ENCODE measurements at places on chromosomes 3 and 15.

- DNase-seq, result no peak
Observed at GRCh38 chr3:114632757-114633424, 339.1 kb downstream of the TIGIT start.

- DNase-seq, result no peak
Observed at GRCh38 chr15:99409097-99409473, 156.7 kb upstream of the MEF2A start.

GRCh38 chr15:83290236-83290635, 5.8 kb upstream of the BNC1 start:
- no peak for DNase-seq

DNA sequence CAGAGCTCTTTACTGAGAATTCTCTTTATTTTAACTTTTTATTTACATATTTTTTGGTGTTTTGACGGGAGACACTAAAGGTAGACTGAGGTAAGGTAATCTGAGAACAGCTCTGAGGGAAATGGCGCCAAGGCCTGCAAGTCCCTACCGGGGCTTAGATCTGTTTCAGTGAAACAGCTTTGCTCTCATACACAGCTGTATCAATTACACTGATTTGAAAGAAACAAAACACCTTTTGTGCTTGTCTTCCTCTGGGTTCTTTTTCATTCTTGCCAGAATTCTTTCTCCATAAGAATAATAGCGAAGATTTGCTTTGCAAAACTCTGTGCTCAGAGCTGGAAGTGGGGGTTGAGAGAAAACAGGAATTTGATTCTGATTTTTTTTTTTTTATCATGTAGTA, 79.5 kb upstream of the PEX5L start:
- no peak for DNase-seq

DNA sequence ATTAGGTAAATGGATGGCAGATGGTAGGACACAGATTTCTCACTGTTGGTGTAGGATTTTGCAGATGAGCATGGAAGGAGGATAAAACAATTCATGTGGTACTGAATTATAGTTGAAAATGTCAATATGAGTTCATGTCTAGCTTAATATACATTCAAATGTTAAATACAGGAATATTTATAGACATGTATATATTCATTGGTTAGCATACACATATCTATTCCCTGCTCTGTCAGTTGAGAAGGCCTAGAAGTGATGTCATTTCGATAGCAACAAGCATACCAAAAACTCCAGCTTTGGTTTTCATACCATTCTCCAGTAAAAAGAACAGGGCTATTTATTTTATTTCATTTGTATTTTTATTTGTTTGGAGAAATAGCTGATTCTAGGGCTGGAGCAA, 497.1 kb downstream of the EPHB1 start:
- no peak for DNase-seq

Data from esophagus squamous epithelium (tissue), 5 donors.